Left renal cortex interstitium (tissue), 4 donors: ENCODE measurements at places on chromosomes 2 and 18.

DNA sequence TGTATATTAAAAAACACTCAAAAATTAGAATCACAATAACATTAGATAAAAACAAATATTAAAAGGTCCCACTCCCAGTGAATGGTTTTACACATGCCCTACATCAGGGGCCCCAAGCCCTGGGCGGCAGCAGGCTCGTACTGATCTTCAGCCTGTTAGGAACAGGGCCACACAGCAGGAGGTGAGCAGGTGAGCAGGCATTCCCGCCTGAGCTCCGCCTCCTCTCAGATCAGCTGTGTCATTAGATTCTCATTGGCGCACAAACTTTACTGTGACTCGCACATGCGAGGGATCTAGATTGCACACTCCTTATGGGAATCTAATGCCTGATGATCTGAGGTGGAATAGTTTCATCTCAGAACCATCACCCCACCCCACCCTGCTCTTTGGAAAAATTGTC, 74.2 kb downstream of the MBD2 start:
- no peak for DNase-seq

GRCh38 chr2:152583512-152584229, 133.6 kb downstream of the PRPF40A start:
- DNase-seq: no peak

DNA sequence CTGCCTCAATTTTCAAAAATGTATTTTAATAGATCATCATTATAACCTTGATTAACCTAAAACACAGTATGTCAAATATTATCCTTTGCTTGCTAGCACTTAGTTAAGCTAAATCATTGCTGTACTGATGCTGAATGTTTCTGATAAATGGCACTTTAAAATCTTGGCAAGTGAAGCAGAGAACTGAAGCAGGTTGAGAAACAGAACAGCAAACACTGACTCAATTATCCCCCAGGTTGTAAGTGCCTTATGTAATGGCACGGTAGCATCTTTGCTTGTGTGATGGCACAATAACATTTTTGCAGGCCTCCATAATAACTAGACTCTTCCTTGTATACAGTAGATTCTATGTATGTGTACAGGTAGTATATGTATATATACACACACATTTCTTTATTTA, 33.8 kb downstream of the ARHGAP15 start:
- no peak for DNase-seq

- DNase-seq: no peak
Measured at GRCh38 chr2:55995902-55996301, 72.3 kb upstream of the EFEMP1 start.

DNA sequence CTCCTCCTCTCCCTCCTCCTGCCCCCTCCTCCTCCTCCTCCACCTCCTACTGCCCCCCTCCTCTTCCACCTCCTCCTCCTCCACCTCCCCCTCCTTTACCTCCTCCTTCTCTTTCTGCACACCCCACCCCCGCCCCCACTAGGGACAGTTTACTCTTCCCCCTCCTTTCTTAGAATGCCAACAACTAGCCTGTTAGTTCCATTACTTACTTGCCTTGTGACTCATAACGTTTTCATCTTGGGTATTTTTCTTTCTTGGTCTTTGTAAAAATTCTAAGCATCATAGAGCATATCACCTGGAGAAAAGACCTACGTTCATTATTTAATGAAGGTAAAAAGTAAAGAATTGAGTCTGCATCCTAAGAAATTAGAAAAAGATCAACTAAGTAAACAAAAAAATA, 165.3 kb downstream of the NEDD4L start:
- no peak for DNase-seq

- DNase-seq: no peak
Measured at GRCh38 chr2:240431271-240431660, 4.2 kb upstream of the GPC1 start.

DNA sequence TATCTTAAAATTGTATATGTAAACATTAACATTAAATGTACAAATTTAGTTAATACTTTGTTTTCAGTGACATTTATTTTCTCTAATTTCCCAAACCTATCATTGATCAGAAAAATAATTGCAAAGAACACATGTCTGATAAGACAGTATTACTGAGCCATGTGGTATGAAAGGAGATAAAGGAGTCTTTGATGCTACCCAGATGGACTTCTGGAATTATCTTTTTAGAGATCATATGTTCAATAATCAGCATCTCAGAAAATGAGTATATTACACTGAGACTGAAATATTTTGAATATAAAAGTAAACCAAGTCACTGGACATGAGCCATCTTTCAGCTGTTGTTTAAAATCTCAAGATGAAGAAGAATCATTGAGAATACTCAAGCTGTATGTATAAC, 153.3 kb downstream of the PHLPP1 start:
- DNase-seq: no peak

- DNase-seq: no peak
Measured at GRCh38 chr2:50952596-50952995, 79.3 kb downstream of the NRXN1 start.

DNA sequence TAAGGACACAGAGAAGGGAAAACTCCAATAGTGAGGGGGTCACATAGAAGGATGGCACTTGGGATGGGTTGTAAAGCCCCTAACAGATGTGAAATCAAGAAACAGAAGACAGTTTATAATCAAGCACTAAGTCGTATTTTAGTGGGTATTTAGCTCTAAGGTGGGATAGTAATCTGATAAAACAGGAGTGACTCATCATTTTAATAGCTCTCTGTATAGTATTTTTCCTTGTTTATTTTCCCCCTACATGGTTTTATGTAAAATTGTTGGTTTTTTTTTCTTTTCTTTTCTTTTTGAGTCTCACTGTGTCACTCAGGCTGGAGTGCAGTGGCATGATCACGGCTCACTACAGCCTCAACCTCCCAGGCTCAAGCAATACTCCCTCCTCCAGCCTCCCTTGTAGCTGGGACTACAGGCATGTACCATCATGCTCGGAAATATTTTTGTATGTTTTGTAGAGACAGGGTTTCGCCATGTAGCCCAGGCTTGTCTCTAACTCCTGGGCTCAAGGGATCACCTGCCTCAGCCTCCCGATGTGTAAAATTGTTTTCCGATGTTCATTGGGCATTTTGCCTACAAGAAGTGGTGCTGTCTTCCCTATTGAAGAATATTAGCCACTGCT, 142.6 kb upstream of the SERPINE2 start:
- DNase-seq: no peak

DNA sequence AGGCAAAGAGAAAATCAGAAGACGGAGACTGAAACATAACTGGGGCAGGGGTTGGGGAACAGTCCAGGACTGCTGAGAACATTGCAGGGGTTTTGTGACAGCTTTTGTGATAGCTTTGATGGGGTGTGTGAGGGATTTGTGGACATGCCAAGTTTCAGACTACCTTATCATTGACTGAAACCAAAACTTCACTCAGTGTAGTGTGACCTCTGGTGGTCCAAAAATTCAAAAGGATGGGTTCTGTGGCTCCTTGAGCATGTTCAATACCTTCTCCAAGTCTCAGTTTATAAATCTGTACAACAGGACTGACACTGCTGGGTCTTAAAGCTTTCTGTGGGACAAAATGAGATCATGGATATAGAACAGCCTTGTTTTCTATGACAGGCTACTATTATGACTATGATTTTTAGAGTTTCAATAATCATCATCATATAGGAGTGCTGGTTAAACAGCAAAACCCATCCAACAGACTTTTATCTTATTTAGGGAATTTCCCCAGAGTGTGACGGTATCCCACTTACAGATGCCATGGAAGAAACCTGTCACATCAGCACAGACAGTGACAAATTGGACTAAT, 259.2 kb upstream of the SLC14A2 start:
- DNase-seq: no peak

GRCh38 chr2:46101557-46102220, 195.5 kb upstream of the EPAS1 start:
- DNase-seq: no peak

DNA sequence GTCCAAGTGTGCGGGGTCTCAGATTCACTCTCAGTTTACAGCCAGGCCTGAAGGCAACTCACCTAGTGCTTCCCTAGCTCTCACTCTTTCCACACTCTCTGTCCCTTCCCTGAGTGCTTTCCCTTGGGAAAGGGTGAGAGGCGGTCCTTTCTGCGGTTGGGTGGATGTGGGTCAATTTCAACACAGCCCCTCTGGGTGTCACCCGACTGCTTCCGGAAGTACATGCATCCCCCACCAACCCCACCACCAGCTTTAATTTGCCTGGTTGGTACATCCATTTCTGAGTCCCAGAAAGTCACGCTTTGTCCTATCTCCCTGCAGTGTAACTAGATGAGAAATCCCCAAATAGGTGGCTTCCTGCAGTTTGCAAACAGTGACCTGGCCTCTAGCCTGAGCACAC, 307.3 kb upstream of the MEIS1 start:
- no peak for DNase-seq

GRCh38 chr2:177489719-177490301, 97.2 kb downstream of the AGPS start:
- DNase-seq: peak; percentile 49

DNA sequence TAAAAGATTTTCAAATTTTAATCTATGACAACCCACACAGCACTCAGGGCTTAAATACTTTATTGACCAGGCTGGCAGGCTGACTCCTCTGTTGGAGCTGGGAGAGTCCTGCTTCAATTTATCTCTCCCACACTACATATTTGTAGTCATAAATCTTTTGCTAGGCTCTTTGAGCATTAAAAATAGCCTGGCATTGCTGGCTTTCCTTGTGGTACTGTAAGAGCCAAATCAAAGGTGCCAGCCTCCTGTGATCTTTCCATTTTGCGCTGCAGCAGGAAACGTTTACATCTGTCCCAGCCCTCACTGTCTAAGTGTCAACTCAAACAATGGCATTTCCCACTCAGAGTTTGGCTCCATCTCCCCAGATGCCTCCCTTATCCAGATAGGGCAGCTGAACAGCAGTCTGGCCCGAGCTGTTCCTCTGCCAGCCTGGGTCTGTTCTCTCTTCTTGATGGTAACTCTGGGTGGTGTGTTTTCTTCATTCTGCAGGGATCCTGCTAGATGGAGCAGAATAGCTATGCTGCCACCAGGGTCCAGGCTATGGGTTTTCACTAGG, 62.1 kb downstream of the LRRTM1 start:
- DNase-seq: no peak

DNA sequence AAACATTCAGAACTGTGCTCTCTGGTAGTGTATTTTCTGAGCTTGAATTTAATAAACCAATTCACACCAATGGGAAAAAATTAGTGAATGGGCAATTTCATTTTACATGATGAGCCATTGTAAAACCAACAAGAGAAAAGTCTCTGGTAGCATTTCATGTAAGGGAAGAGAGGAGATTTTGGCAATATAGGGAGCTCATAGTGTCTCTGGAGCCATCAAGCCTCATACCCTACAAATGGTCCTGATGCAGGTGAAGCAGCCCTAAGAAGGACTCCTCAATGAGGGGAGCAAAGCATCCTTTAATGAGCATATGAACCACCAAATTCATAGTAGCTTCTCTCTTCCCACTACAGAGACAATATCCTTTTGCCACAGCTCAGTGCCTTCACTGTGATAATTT, 373.0 kb downstream of the RIT2 start:
- no peak for DNase-seq

DNA sequence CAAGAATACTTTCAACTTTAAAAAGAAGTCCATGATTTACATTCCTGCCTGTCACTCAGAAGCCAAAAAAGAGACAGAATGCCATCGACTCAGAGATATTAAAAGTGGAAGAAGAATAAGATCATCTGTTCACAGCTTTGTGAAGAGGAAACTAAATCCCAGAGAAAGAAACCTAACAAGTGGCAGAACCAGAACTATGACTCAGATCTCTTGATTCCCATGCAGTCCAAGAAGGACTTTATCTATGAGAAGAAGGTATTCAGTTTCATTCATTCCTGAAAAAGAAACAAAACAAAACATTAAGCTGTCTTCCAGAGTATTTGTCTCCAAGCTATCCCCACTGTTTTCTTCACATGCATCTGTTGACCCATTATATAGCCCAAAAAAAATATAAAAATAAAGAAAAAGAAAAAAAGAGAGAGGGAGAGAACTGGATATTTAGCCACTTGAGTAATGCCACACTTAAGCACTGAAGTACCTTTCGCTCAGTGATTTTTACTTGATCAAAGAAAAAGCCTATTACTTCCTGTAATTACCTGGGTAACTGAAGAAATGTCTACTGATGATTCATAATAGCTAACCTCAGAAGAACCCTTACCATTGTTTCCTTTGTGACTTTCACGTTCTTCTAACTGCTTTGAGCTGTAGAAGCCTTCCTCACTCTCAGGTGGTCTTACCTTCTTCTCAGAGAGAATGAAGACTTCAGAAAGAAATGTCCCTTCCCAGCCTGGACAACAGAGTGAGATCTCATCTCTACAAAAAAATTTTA, 17.7 kb upstream of the AKAIN1 start:
- DNase-seq: no peak

GRCh38 chr2:203412546-203413331, 84.5 kb downstream of the ABI2 start:
- no peak for DNase-seq

- DNase-seq: no peak
Measured at GRCh38 chr2:68800027-68800401, 65.4 kb downstream of the ARHGAP25 start.

DNA sequence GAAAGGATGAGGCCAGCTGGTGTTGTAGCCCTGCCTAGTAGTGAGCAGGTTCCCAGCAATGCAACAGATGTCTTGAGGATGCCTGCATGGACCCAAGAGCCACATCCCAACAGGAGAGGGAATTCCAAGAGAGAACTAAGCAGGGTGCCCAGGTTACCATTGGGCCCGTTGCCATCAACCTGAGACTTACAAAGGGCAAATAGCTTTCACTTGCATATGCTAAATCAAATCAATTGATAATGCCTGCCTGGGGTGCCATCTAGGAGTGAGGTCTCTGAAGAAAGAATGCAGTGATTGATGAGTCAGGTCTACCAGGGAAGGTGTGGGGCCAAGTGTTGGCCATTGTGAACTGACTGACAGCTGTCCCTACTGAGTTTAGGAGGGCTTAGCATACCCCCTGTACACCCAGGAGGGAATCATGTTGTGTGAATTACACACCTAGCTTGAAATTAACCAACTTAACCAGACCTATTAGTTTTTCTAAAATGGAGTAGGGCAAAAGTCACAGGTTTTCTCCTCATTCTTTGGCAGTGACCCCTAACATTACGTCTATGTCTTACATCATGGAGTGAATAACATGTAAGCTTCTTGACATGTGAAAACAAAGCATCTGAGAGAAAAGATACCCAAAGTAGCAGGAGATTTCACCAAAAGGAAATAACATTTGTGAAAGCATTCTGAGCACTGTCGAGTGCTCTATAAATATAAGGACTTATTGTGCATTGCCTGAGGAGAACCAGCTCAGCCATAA, 32.3 kb downstream of the FHOD3 start:
- no peak for DNase-seq

DNA sequence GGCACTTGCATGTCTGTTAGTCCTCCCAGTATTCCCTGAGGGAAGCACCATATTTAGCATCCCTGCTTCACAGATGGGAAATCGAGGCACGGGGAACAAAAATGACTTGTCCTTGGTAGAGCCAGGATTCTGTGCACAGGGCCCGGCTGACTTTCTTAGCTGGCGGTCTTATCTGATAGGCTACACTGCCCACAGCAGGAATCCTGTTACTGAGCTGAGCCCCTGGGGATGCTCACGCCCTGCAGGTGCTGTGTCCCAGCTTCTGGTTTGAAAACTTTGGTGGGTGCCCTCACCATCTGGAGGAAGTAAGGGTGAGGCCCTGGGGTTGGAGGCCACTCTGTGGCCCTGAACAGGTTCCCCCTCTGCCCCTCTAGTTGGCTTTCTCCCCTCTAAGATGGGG, 68.4 kb upstream of the MCFD2 start:
- DNase-seq: no peak
